H9 (cell line): ENCODE measurements at places on chromosomes 6 and 20. TPM values are rescaled to one million over a fixed set of nuclear protein-coding genes. Genes with fewer than 3 reads are reported as not detected.

The TMC2 gene
- not detected in 2 replicates for total RNA-seq

The CLPSL1 gene
- total RNA-seq: not detected in 2 replicates

DNA sequence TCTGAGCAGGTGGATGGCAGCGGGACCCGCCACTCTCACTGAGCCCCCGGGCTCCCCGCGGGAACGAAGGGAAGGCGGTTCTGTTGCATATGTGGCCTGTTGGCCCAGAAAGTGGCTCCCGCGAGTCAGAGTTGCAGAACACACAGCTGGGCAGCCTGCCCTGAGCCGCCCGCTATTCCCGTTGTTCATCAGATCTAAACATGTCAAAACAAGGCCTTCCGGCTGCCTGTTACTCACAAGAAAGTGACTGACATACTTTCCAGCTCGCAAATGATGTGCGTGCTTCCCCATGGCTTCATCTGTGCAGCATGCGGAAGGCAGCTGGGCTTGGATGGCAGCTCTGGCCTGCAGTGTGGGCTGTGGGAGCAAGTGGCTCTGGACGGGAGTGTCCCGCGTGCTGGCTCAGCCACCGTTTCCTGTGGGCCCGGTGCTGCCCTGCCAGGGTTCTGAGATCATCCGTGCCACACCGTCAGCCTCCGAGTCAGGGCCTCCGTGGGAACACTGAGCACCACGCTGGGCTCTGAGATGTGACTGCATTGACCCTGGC, 227.3 kb downstream of the ERMARD start:
- no peaks in the 10 kb centered on the region for H3K36me3 ChIP-seq
- DNase-seq: no peak
- H3K4me3 ChIP-seq: no peak overlapping the region
- no peaks in the 10 kb centered on the region for H3K27me3 ChIP-seq
- no peaks in the 10 kb centered on the region for H3K4me1 ChIP-seq

GRCh38 chr6:136728033-136728939, 64.0 kb downstream of the MAP3K5 start:
- H3K4me1 ChIP-seq: no peaks in the 10 kb centered on the region
- H3K27ac ChIP-seq: no peak overlapping the region
- no peak for DNase-seq
- H3K4me3 ChIP-seq: no peak overlapping the region
- no peaks in the 10 kb centered on the region for H3K27me3 ChIP-seq
- no peaks in the 10 kb centered on the region for H3K36me3 ChIP-seq

GRCh38 chr20:23043376-23043775, 6.1 kb downstream of the THBD start:
- H3K4me1 ChIP-seq: peaks cover 9% of the 10 kb centered on the region; the same call in 1 of the 2 replicates
- H3K27ac ChIP-seq: no peak overlapping the region
- DNase-seq: no peak
- no peak overlapping the region for H3K4me3 ChIP-seq
